Thyroid gland (tissue), 4 donors: ENCODE measurements at places on chromosomes 3 and 15. TPM values are rescaled to one million over a fixed set of nuclear protein-coding genes. Genes with fewer than 3 reads are reported as not detected.

- H3K4me3 ChIP-seq = no peak overlapping the region
- H3K36me3 ChIP-seq = no peaks in the 10 kb centered on the region
- H3K27me3 ChIP-seq = no peaks in the 10 kb centered on the region
- DNase-seq = no peak
- H3K27ac ChIP-seq = peak overlapping the region; percentile 80
- peaks cover 8% of the 10 kb centered on the region for H3K4me1 ChIP-seq
These were observed 47.4 kb upstream of the VGLL4 start for GRCh38 chr3:11690863-11691766.

- H3K27ac ChIP-seq = no peak overlapping the region
- H3K36me3 ChIP-seq = no peaks in the 10 kb centered on the region
- no peak overlapping the region for H3K4me3 ChIP-seq
- no peak for DNase-seq
These were observed 7.3 kb downstream of the CYP19A1 start for GRCh38 chr15:51331141-51331540.

DNA sequence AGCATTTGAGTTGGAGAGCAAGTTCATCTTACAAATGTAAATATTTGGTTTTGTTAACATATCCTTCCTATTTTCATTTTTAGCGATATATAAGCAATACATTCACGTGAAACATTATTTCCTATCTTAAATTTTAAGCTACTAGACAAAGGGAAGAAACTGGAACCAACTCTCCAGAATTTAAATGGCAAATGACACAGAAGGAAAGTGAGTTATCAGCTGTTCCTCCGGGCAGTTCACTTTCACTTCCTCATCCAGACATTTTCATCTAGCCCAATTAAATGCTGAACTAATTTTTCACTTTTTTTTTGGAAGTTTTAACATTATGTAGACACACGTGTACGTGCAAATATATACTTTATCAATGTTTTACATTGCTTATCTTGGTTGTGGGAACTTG, 58.7 kb downstream of the MORC1 start:
- no peak for DNase-seq
- H3K4me3 ChIP-seq = no peak overlapping the region
- no peaks in the 10 kb centered on the region for H3K27me3 ChIP-seq
- H3K27ac ChIP-seq = no peak overlapping the region
- no peaks in the 10 kb centered on the region for H3K36me3 ChIP-seq
- no peaks in the 10 kb centered on the region for H3K4me1 ChIP-seq

Gene ZWILCH
- total RNA-seq = 3.8 TPM

DNA sequence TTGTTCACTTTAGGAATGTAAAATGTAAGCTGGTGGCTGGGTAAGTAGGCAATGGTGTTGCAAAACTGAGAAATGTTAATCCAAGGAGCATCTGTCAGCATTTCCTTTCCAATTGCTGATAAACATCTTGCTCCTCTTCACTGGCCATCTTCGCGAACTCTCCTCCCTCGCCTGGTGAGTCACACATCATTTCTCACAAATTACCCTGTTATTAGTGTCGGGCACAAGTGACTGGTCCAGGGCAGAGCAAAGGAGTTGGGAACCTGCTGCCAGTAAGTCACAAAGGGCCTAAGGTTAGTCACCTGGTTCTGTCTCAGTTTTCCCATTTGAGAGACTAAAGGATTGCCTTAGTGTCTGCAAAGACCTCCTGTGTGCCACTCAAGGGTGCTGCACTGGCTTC, 13.0 kb downstream of the CERS3 start:
- H3K27ac ChIP-seq = no peak overlapping the region
- no peaks in the 10 kb centered on the region for H3K36me3 ChIP-seq
- DNase-seq = no peak
- no peak overlapping the region for H3K4me3 ChIP-seq
- no peaks in the 10 kb centered on the region for H3K4me1 ChIP-seq

Gene LYZL4
- not detected for total RNA-seq
